ENCODE measurements at places on chromosomes 2 and 18. TPM values are rescaled to one million over a fixed set of nuclear protein-coding genes. Genes with fewer than 3 reads are reported as not detected.

DLX1 gene
- not detected for total RNA-seq

GRCh38 chr2:28668880-28669279 lies 82.8 kb upstream of the PPP1CB start:
- H3K27ac ChIP-seq = no peak overlapping the region
- no peaks in the 10 kb centered on the region for H3K27me3 ChIP-seq
- peaks cover 5% of the 10 kb centered on the region for H3K36me3 ChIP-seq

DNA sequence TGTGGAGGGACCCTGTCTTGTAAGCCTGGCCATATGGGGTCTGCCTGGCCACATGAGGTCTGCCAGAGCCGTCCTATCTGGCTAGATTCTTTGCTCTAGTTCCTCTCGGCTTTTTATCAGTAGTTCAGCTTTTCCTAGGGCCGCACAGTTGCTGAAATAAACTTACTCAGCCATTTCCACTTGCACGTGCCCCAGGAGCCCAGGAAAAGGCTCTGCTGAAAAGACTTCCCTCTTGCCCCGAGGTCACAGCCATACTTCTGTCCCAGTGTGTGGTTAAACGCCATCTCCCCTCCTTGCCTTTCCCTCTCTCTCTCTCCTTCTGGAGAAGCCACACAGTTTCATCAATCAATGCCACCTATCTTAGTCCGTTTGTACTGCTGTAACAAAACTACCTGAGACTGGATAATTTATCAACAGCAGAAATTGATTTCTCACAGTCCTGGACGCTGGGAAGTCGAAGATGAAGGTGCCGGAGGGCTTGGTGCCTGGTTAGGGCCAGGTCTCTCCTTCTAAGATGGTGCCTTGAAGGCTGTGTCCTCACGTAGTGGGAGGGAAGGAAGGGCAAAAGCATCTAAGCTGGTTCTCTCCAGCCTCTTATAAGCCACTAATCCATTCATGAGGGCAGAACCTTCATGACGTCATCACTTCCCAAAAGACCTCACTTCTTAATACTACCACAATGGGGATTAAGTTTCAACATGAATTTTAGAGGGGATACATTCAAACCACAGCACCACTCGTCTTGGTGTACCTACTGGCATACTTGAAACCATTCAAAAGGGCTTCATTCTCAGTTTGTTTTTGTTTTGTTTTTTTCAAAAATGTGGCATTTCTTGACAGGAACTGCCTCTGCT lies 11.2 kb upstream of the GALM start:
- H3K4me1 ChIP-seq = peaks cover 42% of the 10 kb centered on the region
- DNase-seq = no peak
- peaks cover 1% of the 10 kb centered on the region for H3K36me3 ChIP-seq
- peak overlapping the region; percentile 91 for H3K27ac ChIP-seq

- no peak overlapping the region for H3K4me3 ChIP-seq
- H3K27me3 ChIP-seq = no peaks in the 10 kb centered on the region
- no peaks in the 10 kb centered on the region for H3K36me3 ChIP-seq
- no peak for DNase-seq
Observed at GRCh38 chr18:34529358-34530335, 180.5 kb upstream of the DTNA start.

C2orf78 gene
- not detected for total RNA-seq

GREB1 gene
- total RNA-seq = 0.28 TPM

TEKT4 gene
- total RNA-seq = not detected

LHCGR gene
- not detected for total RNA-seq

DNA sequence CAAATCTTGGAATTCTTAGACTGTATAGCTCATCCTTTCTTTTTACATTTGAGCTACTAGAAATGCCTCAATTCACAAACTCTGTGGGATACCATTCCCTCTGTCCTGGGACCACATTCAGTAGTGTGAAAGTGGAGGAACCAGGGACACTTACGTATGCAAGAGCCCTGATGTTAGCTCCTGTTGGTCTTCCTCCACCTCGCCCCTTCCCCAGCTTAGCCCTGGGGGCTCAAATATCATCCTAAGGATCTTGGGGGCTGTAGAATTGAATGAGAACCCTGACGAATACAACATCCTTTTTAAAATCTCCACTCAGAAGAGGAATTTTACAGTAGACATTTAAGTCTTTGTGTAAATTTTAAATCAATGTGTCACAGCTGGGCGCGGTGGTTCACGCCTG lies 65.2 kb upstream of the RAPH1 start:
- H3K27me3 ChIP-seq = peaks cover 39% of the 10 kb centered on the region
- no peak overlapping the region for H3K27ac ChIP-seq
- H3K4me1 ChIP-seq = peaks cover 18% of the 10 kb centered on the region
- no peak overlapping the region for H3K4me3 ChIP-seq
- no peaks in the 10 kb centered on the region for H3K36me3 ChIP-seq

NEUROD1 gene
- total RNA-seq = not detected

GRCh38 chr2:232798187-232798586 lies 21.8 kb upstream of the KCNJ13 start:
- peaks cover 55% of the 10 kb centered on the region for H3K36me3 ChIP-seq
- H3K4me1 ChIP-seq = no peaks in the 10 kb centered on the region
- no peak overlapping the region for H3K27ac ChIP-seq
- no peaks in the 10 kb centered on the region for H3K27me3 ChIP-seq
- no peak for DNase-seq

PPIL3 gene
- total RNA-seq = 44.2 TPM

NOSTRIN gene
- total RNA-seq = not detected

GRCh38 chr2:219967247-219968245 lies 340.1 kb downstream of the SLC4A3 start:
- no peaks in the 10 kb centered on the region for H3K4me1 ChIP-seq
- no peak overlapping the region for H3K27ac ChIP-seq
- H3K4me3 ChIP-seq = no peak overlapping the region

DPYSL5 gene
- not detected for total RNA-seq

Measured in activated naive CD8-positive, alpha-beta T cell treated with anti-CD3 and anti-CD28 coated beads, Interleukin-2, amount 10 ng/mL, durations not matched to agents 7 days and 5 days (primary cell).